ENCODE measurements at places on chromosomes 5 and 9.

- DNase-seq, result no peak
- no peaks in the 10 kb centered on the region for H3K36me3 ChIP-seq
- no peaks in the 10 kb centered on the region for H3K4me1 ChIP-seq
These were observed 44.4 kb downstream of the SLC12A7 start for GRCh38 chr5:1067141-1068121.

DNA sequence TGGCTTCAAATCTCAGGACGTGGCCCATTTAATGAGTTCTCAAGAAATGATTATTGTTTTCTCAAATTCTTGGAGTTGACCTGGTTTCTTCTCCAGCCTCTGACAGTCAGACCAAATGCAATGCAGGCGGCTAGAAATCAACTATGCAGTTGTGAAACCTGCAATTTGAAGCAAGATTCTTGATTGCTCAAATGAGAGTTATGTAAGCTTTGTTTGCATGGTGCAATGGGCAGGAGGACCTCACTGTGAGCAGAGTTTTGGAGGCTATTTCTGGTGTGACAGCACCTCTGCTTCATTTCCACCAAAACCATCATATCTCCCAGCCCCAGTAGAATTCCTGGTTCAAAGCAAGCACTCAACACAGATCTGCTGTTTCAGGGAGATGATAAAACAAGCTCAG lies 500.0 kb upstream of the KLF4 start:
- no peaks in the 10 kb centered on the region for H3K36me3 ChIP-seq
- H3K4me3 ChIP-seq, result no peak overlapping the region
- H3K27me3 ChIP-seq, result no peaks in the 10 kb centered on the region
- no peak overlapping the region for H3K27ac ChIP-seq
- H3K4me1 ChIP-seq, result peaks cover 10% of the 10 kb centered on the region

GRCh38 chr5:2017540-2018389 lies 135.0 kb upstream of the IRX4 start:
- H3K4me1 ChIP-seq, result no peaks in the 10 kb centered on the region
- no peaks in the 10 kb centered on the region for H3K27me3 ChIP-seq
- DNase-seq, result peak; percentile 59

DNA sequence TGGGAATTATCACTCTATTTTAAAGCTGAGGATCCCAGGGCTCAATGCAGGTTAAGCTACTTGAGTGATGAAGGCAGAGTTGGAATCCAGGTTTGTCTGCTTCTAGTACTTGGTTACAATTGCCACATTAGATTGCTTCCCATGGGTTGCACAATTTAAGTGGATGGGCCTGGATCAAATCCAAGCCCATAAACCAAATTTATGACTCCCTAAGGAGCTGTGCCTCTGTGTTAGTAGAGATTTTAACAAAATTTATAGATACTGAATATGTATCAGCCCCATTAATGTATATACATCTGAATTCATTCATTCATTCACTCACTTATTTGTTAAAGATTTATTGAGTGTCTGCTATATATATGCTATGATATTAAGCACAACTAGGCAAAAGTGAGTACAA lies 332.3 kb upstream of the KLF9 start:
- no peaks in the 10 kb centered on the region for H3K36me3 ChIP-seq
- H3K27me3 ChIP-seq, result peaks cover 10% of the 10 kb centered on the region
- DNase-seq, result peak; percentile 54

DNA sequence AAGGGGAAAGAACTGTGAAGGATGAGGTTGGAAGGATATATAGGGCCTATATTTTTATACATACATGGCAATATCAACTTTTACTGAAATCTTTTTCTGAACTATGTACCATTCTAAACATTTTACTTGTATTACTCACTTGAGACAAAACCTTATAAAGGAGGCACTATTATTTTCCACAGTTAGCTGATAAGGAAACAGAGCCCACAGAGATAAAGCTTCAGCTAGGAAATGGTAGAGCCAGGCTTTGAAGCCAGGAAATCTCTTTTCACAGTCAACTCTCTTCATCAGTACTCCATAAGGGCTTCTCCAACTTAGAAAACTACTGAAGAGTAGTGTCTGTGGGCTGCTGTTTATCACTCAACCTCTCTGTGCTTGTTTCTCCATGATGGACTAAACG lies 613.7 kb downstream of the PRELID2 start:
- H3K4me3 ChIP-seq, result no peak overlapping the region
- H3K36me3 ChIP-seq, result no peaks in the 10 kb centered on the region
- no peaks in the 10 kb centered on the region for H3K27me3 ChIP-seq
- no peaks in the 10 kb centered on the region for H3K4me1 ChIP-seq
- DNase-seq, result no peak

DNA sequence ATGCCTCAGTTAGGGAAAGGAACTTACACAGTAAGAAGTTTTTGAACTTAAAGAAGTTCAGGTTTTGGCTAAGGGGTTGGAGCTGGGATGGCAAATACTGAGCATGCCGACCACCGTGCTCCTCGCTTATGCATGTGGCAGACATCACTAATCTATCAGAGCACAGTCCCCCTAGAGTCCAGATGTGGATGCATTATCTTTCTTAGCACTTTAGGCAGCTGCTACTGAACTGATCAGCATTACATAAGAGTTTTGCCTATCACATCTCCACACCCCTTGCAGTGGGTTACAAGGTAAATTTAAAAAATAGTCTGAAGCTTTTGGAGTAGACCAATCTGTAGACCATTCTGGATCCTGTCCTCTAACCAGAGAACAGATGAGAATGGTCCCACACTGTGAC lies 22.4 kb downstream of the MACIR start:
- no peaks in the 10 kb centered on the region for H3K27me3 ChIP-seq
- H3K4me1 ChIP-seq, result no peaks in the 10 kb centered on the region
- no peak overlapping the region for H3K27ac ChIP-seq
- no peak overlapping the region for H3K4me3 ChIP-seq
- H3K36me3 ChIP-seq, result peaks cover 12% of the 10 kb centered on the region

GRCh38 chr5:151602806-151603205 lies 11.7 kb upstream of the FAT2 start:
- no peak overlapping the region for H3K4me3 ChIP-seq
- no peaks in the 10 kb centered on the region for H3K36me3 ChIP-seq
- peaks cover 19% of the 10 kb centered on the region for H3K4me1 ChIP-seq

DNA sequence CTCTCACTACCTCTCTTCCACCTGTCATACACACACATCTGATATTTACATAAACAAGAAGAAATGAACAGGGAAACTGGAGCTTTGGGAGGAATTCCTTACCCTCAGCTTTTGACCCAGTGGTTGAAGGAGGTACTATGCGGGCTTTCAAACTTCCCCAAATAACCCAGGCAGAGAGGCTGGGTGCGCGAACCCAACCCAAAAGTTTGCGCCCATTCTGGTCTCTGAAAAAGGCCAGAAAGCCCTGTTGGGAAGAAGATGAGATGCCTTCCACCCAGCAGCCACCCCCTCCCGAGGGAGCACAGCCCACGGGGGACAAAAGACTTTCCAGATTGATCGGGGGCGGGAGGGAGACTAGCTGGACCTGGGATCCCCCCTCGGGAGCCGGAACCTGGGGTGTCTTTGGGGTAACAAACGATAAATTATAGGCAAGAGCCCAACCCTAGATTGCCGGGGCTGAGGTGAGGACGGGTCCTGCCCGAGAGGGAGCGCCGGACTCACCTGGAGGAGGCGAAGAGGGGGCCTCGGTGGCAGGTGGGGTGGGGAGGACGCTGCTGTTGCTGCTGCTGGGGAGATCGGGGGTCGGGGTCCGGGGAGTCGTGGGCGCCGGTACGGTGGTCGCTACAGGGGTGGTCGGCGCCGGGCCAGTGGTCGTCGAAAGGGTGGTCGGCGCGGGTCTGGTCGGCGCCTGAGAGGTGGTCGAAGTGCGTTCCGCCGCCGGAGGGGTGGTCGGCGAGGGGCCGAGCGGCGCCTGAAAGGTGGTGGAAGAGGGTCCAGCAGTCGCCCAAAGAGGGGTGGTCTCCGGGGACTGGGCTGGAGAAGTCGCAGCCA lies 798 bp downstream of the MEGF9 start:
- H3K36me3 ChIP-seq, result no peaks in the 10 kb centered on the region
- peaks cover 26% of the 10 kb centered on the region for H3K4me1 ChIP-seq
- H3K27me3 ChIP-seq, result no peaks in the 10 kb centered on the region
- peak overlapping the region; percentile 95 for H3K27ac ChIP-seq
- H3K4me3 ChIP-seq, result peak overlapping the region; percentile 91

- H3K27ac ChIP-seq, result no peak overlapping the region
- peaks cover 76% of the 10 kb centered on the region for H3K36me3 ChIP-seq
- H3K4me1 ChIP-seq, result peaks cover 13% of the 10 kb centered on the region
- H3K4me3 ChIP-seq, result no peak overlapping the region
- no peak for DNase-seq
These were observed 14.0 kb downstream of the MTRR start for GRCh38 chr5:7882926-7883325.

DNA sequence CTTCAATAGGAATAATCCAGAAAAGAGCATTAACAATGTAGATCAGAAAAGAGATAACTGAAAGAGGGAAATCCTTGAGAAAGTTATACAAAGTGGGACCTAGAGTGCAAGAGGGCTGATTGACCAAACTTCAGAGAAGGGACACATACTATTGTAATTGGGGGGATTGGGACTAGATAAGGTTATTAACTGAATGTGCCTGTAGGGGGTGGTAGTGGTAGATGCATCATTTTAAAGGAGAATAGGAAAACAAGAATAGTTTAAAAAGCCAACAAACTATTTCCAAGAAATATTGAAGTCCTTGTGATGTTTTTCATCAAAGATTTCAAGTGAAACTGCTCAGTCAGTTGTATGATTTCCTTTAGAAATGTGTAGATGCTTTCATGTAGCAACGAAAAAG lies 468.5 kb downstream of the TAF11L14 start:
- H3K36me3 ChIP-seq, result no peaks in the 10 kb centered on the region
- no peak overlapping the region for H3K27ac ChIP-seq
- no peaks in the 10 kb centered on the region for H3K4me1 ChIP-seq
- peak; percentile 5 for DNase-seq

DNA sequence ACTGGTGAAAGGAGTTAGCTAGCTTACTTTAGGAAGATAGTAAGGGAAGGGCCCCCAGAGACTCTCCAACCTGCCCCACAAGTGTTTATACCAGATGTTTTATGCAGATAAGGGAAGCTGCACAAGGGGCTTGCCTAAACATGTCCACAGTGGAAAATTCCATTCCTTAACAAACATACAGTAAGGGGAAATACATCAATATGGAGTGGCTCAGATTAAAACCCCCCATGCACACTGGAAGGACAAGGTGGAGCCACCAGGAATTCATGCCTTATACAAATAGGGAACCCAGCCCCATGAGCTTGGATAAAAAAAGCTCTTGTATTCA lies 106.3 kb upstream of the GPBP1 start:
- no peaks in the 10 kb centered on the region for H3K4me1 ChIP-seq
- DNase-seq, result no peak
- H3K27ac ChIP-seq, result peak overlapping the region; percentile 16
- peaks cover 8% of the 10 kb centered on the region for H3K27me3 ChIP-seq
- no peak overlapping the region for H3K4me3 ChIP-seq
- H3K36me3 ChIP-seq, result no peaks in the 10 kb centered on the region

- H3K27ac ChIP-seq, result peak overlapping the region; percentile 4
- H3K4me1 ChIP-seq, result peaks cover under 1% of the 10 kb centered on the region
- H3K36me3 ChIP-seq, result no peaks in the 10 kb centered on the region
- H3K27me3 ChIP-seq, result no peaks in the 10 kb centered on the region
- no peak overlapping the region for H3K4me3 ChIP-seq
These were observed 171.7 kb downstream of the TTLL11 start for GRCh38 chr9:121921444-121921843.

GRCh38 chr5:173531863-173532262 lies 84.6 kb downstream of the BOD1 start:
- DNase-seq, result no peak
- no peak overlapping the region for H3K4me3 ChIP-seq
- H3K36me3 ChIP-seq, result no peaks in the 10 kb centered on the region
- no peaks in the 10 kb centered on the region for H3K27me3 ChIP-seq
- H3K27ac ChIP-seq, result no peak overlapping the region
- H3K4me1 ChIP-seq, result peaks cover 11% of the 10 kb centered on the region

DNA sequence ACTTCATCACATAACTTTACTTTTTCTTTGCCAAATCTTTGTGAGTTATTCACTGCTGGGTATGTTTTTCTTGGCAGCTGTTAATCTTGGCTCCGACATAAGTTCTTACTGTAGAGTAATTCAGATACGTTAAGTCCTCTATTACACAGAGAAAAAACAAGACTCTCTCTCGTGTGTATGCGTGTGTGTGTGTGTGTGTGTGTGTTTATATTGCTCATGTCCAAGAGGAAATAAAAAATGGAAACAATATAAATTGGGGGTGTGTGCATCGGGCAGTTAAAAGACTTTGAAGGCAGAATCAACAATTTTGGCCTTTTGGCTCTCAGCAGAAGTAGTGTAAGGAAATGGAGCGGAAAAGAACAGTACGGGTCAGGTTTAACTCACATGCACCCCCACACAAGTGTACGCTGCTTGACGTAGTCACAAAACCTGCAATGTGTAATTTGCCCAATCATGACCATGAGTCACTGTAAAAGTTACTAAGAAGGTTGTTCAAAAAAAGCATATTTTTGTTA lies 67.2 kb upstream of the IFNE start:
- peak overlapping the region; percentile 89 for H3K27ac ChIP-seq
- no peaks in the 10 kb centered on the region for H3K27me3 ChIP-seq
- peaks cover 26% of the 10 kb centered on the region for H3K4me1 ChIP-seq
- no peaks in the 10 kb centered on the region for H3K36me3 ChIP-seq
- peak; percentile 85 for DNase-seq
- H3K4me3 ChIP-seq, result peak overlapping the region; percentile 67

DNA sequence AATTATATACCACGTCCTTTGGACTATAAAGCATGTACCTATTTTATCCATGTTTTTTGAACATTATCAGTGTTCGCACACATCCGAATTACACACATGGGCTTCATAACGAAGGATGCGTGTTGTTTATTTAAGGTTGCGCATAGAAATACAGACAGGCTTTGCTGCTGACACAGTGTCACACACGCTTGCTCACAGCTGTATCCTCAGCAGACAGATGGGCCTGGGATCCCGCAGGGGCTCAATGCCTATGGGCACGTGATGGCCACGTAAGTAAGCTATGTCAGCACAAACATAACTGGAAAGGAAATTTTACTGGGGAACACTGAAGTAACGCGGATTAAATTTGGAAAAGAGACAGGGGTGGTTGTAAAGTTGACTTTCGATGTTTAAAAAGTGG lies 76.6 kb downstream of the OTULIN start:
- H3K36me3 ChIP-seq, result peaks cover 29% of the 10 kb centered on the region
- no peaks in the 10 kb centered on the region for H3K27me3 ChIP-seq
- H3K4me1 ChIP-seq, result peaks cover 19% of the 10 kb centered on the region

GRCh38 chr5:7391814-7392692 lies 3.9 kb upstream of the ADCY2 start:
- H3K36me3 ChIP-seq, result no peaks in the 10 kb centered on the region
- no peak overlapping the region for H3K27ac ChIP-seq
- no peak overlapping the region for H3K4me3 ChIP-seq
- no peaks in the 10 kb centered on the region for H3K4me1 ChIP-seq
- DNase-seq, result peak; percentile 5
- H3K27me3 ChIP-seq, result peaks cover 3% of the 10 kb centered on the region

DNA sequence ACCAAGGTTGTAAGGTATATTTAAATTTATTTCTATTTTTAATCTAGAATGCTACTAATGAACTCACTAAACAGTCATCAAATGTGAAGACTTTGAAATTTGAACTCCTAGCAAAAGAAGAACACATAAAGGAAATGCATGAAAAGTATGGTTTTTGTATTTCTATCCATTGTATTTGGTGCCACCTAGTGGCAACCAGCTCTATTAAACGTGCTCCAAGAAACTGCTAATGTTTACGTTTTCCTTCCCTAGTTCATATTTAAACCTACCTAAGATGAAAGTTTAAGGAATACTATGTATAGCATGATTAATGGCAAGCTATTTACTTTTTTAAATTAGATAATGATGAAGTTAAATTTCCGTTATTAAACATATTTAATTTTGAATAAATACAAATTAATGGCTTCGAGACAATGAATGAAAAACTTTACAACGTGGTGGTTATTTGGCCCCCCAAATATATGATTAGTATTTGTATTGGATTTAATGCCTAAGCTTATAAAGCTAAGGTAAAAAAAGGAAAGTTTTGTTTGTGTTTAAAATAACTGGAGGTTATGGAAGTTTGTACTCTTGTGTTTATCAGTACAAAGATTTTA lies 115.9 kb upstream of the SH3GL2 start:
- no peak overlapping the region for H3K27ac ChIP-seq
- H3K36me3 ChIP-seq, result peaks cover 11% of the 10 kb centered on the region
- H3K4me1 ChIP-seq, result no peaks in the 10 kb centered on the region
- H3K4me3 ChIP-seq, result no peak overlapping the region
